ENCODE measurements at places on chromosomes 6 and 20.

DNA sequence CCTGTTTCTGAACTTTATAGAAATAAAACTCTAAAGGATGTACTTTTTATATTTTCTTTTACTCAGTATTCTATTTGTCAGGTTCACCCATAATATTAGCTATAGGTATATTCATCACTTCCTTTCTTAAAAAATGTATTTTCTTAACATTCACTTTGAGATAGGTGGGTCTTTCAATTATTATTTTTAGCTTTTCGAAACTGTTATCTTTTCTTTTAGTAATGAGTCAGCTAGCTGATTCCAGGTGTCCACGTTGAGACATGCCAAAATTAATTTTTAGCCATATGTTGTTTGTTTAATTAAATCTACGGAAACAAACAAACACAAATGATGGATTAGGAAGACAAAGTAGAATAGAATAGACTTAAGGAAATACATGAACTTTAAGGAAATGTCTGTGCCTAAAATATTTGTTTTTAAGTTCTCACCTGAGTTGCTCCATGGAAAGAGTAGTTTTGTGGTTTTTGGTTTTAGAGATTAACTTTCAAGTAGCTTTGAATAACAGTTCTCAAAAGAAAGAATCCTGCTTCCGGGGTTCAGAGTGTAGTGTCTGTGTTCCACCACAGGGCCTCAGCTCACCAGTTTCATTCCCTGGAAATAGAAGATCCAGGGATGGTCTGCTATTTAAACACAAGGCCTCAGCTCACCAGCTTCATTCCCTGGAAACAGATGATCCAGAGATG, 435.0 kb downstream of the HAO1 start:
- no peak for DNase-seq

- no peak for DNase-seq
Measured at GRCh38 chr6:158517581-158517980, 42.3 kb upstream of the TMEM181 start.

DNA sequence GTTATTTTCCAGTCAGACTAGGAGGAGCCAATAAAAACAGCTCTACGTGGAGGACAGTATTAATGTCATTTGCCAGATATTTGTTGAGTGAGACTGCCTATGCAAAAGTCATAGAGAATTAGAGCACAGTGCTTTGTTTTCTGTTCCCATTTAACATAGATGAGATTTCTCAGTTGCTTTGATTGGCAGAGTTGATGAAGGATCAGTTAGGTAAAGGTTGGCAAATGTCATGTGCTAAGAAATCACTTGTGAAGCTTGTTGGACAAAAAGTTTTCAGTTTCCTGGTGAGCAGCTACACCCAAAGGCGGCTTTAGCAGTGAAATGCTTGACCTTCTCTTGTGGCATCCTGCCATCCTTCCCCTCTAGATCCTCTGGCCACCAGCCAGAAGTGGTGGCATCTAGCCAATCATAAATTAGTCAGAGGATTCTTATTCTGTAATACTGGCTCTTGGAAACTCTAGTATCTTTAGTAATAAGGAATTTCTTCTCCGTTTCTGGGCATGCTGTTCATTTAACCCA, 37.0 kb downstream of the BCKDHB start:
- no peak for DNase-seq

DNA sequence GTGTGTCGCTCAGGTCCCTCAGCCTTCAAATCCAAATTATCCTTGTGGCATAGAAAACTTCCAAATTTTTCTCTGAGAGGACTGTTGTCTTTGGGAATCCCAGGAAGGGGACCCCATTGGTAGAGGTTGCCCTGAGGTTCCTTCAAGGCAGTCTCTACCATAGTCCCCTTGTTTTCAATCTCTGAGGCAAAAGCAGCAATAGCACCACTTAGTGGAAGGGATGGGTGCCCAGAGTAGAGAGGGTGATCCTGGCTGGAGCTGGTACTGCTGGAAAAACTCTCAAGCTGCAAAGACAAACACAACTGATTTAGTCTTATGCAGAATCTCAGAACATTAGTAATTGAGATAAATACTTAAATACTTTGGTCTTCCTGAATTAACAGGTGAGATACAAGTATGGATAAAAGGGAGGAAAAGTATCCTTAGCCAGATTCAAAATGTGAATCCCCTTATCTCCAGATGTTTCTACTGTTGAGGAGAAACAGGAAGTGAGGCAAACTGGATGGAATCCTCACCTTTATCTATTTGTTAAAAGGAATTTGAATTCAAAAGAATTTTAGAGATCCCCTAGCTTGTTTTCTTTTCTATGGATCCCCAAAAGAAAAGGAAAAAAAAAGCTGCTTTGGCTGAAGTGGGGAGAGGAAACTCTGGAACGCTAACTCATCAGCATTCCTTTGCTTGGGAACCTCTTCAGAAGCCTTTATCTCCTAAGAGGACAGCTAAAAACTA, 13.4 kb downstream of the ZNF318 start:
- no peak for DNase-seq

- DNase-seq = no peak
Measured at GRCh38 chr20:44008806-44009678, 94.4 kb downstream of the TOX2 start.

- no peak for DNase-seq
Measured at GRCh38 chr6:65964261-65964660, 257.2 kb upstream of the EYS start.

- DNase-seq = no peak
Measured at GRCh38 chr6:65113581-65113980, 593.4 kb downstream of the EYS start.

GRCh38 chr6:3229566-3230178, 2.2 kb upstream of the TUBB2B start:
- no peak for DNase-seq

GRCh38 chr6:161268531-161269210, 5.2 kb downstream of the AGPAT4 start:
- no peak for DNase-seq

GRCh38 chr6:47471911-47472310, 5.7 kb upstream of the CD2AP start:
- no peak for DNase-seq

GRCh38 chr6:54191461-54191860, 80.2 kb downstream of the MLIP start:
- DNase-seq = no peak

DNA sequence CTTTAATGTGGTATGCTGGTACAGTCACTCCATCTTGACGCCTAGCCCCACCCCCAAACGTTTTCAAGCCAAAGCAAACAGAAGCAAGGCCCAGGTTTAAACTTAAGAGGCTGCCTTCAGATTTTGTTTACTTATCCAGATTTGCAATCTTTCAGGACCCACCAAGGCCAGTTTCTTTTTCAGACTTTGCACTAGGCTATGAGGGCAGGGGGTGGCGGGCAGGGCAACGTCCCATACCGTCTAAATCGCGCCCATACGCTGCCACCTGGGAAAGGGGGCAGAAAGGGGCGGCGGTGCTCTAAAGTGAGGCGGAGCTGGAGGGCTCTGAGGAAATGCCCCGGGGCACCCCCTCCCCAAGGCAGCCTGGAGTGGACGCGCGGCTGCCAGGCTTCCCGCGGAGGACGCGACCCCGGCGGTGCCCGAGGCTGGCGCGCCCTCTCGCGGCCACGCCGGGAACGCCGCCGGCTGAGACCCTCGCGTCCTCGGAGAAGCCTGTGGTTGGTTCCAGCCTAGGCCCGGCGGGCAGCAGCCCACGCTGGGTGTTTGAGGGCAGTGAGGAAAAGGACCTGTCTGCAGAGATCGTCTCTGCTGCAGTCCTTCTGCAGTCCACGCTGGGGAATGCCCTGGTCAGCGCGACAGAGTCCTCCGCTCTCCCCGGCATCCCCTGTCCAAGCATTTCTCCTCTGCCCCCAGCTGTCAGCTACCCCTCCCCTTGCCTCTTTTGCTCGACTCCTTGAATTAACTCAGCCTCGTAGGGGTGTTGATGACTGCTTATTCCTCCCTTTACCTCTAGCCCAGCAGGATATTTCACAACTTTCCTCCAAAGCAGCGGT, 129.2 kb upstream of the PRND start:
- DNase-seq = peak; percentile 37

DNA sequence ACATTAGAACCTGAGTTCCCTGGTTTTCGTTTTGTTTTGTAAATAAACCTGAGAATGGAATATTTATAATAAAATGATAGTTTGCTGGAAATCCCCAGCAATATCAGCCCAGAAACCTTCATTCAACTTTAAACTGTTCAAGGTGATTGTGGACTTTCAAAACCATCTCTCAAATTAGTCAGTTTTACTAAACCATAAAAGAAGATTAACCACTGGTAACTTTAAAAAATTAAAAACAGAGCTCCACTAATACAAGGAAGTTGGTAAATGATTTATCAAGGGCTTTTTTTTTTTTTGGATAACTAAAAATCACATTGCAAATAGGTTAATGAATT, 10.0 kb downstream of the MBOAT1 start:
- no peak for DNase-seq

GRCh38 chr20:36086767-36087166, 67.8 kb upstream of the EPB41L1 start:
- no peak for DNase-seq

GRCh38 chr6:119350952-119351372, 1.4 kb upstream of the MAN1A1 start:
- no peak for DNase-seq

GRCh38 chr20:32753731-32754130, 8.5 kb upstream of the DNMT3B start:
- no peak for DNase-seq

DNA sequence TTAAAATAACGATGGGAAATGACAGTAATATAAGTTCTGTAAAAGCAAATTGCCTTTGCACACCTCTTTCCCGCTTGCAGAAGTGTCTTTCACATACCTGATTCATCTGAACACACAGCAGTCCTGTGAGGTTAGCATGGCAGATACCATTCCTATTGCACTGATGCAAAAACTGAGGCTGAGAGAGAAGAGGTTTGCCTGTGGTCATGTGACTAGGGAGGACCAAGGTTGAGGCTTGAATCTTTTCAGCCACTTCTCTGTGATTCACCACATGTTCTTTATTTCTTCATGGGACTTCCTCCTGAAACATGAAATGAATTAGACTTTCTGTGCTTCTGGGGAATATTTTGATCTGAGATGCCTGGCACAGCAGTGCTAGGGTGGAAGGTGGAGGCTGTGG, 92.9 kb downstream of the VEGFA start:
- DNase-seq = no peak

DNA sequence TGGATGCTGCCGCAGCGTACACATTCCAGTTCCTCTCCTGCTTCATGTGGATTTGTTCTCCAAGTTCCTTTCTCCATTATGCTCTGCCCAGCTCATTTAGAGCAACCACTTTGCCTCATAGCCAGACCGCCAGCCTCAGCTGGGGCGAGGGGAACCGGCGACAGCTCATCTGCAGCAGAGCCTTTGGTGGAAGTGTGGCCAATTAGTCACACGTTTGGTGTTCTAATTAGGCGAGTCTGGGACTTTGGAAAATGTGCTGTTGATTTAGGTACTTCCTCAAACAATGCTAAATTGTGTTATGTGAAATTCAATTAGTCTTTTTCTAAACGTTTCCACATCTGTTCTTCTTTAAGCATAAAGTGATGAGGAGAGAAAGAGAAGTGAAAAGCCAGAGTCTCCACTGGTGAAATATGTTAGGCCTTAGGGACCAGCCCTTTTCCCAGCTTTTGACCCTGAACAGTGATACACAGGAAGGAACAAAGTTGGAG, 217.9 kb downstream of the TBX18 start:
- no peak for DNase-seq
